Central memory CD4-positive, alpha-beta T cell (primary cell): ENCODE measurements at places on chromosomes 13 and 19.

GRCh38 chr13:65999411-65999810, 1230.7 kb downstream of the PCDH9 start:
- DNase-seq = no peak

GRCh38 chr13:70128098-70128497, 19.8 kb upstream of the KLHL1 start:
- no peak for DNase-seq

DNA sequence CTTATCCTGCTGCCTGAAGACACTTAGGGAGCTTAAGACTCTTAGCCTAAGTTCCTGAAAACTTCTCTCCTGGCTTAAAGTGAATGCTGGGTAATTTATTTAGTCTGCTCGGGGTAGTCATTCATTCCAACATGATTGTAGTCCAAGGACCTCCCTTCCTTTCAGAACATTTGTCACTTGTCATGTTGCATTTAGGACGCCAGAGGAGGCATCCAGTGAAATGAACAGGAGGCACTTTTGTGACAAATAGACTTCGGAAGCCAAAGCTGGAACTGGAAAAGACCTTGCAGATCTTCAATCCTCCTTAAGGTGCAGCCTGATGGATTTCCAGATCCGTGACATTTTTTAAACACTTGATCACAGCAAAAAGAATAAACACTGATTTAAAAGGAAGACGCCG, 95.1 kb downstream of the DNAJC15 start:
- no peak for DNase-seq

- DNase-seq = no peak
Measured at GRCh38 chr13:72122661-72123255, 255.8 kb upstream of the DACH1 start.

GRCh38 chr13:84605927-84606326, 723.7 kb upstream of the SLITRK1 start:
- DNase-seq = no peak

GRCh38 chr13:52004511-52005170, 6.6 kb downstream of the ATP7B start:
- DNase-seq = no peak

- DNase-seq = no peak
Measured at GRCh38 chr19:55241143-55241934, 12.8 kb upstream of the TMEM86B start.

DNA sequence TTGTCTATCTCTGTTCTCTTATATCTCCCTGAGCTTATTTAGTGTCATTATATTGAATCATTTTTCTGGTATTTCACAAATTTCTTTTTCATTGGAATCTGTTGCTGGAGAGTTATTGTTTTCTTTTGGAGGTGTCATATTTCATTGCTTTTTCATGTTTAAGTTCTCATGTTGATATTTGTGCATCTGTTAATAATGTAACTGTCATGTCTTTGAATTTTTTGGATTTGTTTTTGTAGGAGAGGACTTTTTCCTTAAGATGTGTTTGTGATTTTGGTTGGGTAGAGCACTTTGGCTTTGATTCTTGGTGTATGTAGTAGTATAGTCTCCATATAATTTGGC, 64.0 kb downstream of the DNAJC3 start:
- DNase-seq = no peak

DNA sequence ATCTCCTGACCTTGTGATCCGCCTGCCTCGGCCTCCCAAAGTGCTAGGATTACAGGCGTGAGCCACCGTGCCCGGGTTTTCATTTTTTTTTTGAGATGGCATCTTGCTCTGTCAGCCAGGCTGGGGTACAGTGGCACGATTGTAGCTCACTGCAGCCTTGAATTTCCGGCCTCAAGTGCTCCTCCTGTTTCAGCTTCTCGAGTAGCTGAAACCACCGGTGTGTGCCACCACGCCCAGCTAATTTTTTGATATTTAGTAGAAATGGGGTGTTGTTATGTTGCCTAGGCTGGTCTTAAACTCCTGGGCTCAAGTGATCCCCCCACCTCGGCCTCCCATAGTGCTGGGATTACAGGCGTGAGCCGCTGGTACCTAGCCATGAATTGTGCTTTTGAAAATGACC, 5.9 kb downstream of the ADAT3 start:
- no peak for DNase-seq

DNA sequence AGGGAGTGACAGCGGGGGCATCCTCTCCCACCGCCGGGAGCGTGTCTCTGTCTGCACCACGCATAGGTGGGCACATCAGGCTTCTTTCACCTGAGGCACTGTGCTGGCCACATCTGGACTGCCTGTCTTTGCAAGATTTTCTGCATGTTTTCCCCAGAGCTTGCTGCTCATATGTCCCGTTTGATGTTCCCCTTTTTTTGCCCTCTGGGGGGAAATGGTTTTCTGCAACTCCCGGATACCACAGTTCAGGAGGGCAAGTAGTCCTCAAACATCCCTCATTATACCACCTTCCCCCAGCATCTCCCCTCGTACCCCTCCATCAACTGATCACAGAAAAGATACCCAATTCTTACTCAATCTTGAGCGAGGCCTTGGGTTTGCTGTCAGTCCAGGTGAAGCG, 168.0 kb downstream of the PAN3 start:
- DNase-seq = no peak

GRCh38 chr19:5935473-5936291, 21.6 kb downstream of the CAPS start:
- no peak for DNase-seq

GRCh38 chr19:489418-490196, 6.7 kb upstream of the MADCAM1 start:
- DNase-seq = no peak
